ENCODE measurements at places on chromosomes 6 and 20.

DNA sequence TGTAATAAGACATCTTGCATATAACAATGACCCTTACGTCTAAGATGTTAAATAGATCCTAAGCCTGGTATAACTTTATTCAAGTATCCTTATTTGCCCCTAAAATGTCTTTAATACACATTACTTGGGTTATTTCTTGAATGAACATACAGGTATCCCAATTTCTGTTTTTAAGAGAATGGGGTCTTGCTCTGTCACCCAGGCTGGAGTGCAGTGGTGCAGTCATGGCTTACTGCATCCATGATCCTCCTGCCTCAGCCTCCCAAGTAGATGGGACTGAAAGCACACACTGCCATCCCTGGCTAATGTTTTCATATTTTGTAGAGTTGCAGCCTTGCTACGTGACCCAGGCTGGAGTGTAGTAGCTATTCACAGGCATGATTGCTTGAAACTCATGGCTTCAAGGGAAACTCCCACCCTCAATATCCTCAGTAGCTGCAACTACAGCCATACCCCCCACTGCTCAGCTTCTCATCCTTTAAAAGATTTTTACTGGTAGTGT lies 10.4 kb upstream of the ZNFX1 start:
- DNase-seq: no peak

DNA sequence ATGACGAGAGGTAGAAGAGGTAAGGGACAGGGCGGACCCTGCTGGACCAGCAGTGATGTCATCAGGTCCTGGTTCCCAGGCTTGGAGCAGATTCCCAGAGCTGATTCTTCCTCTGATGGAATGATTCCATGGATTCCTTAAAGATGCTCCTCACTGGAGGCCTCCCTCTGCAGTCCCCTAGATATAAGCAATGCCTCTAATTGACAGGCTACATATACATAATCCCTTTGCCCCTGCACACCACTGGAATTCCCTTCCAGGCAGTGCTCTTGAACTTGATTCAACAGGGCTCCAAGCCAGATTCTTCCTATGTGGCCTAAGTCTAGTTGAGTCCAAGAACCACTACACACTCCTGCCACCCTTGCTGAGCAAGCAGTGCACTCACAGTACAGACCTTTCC lies 52.3 kb upstream of the L3MBTL3 start:
- DNase-seq: no peak

DNA sequence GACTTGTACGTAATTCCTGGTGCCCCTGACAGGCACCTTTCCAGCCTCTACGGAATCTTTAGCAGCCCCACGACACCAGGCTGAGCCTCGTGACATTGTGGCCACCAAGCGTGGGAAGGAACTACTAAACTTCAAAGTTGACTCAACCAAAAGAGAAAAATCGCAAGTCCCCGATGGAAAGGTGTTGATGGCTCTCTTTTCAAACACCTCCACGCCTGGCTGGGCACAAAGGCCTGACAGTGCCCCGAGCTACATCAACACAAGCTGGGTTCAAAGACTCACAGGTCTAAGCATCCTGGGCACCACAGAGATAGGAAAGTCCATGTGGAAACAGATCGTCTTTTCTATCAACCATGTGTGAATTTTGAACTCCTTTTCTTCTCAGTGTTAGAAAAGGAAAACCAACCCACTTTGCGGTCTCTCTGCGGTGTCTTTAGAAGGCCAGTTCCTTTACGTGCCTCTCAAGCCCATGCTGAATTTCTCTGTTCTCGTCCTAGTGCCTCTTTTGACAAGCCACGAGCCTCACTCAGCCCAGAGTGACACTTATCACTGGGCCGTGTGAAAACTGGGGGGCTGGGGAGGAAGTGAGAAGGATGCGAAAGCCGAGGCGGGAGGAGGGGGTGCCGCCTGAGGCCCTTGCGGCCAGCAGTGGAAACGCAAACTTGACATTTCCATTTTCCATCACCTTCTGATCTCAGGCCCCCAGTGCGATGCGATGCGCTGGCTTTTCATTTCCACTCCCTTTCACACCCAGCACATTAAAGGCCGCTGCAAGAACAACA lies 59.4 kb downstream of the GFOD1 start:
- DNase-seq: no peak

GRCh38 chr20:51930775-51931174 lies 128.5 kb upstream of the SALL4 start:
- peak; percentile 64 for DNase-seq

GRCh38 chr6:30570740-30571074 lies 535 bp upstream of the ABCF1 start:
- DNase-seq: no peak

DNA sequence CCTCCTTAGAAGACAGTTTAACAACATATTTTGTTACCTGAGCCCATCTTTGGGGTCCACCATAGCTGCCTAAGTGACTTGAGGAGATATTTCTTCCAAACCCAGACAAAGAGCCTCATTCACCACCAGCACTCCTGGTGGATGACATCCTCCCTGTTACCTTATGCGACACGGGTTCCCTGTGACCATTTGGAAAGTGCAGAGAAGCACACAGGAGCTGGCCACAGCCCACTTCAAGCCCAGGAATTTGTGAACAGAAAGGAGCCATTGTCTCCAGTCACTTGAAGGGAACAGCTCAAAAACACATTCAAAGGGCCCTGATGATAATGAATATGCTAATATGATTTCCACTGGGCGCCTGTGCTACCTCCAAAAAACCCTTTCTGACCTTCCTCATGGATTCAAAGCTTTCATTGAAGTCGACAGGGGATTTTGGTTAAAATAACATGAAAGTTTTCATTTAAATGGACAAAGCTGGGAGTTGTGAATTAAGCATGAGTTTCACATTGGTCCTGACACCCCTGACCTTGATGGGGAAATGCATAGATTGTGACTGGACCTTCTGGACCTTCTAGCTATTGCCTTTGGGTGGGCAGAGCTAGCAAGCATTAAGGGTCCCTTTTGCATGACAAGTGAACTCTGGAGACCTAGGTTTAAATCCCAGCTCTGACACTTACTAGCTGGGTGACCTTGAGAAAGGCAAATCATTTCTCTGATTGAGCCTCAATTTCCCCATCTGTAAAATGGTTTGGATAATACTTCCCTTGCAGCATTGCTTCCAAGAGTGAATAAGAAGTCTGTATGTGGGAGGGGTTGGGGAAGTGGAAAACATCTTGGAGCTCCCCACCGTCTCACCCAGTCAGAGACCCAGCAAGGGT lies 83.3 kb upstream of the SIRPA start:
- DNase-seq: peak; percentile 95

- DNase-seq: no peak
Observed at GRCh38 chr6:43707767-43708166, 20.2 kb upstream of the MRPS18A start.

- no peak for DNase-seq
Observed at GRCh38 chr6:151524059-151524458, 30.2 kb downstream of the CCDC170 start.

DNA sequence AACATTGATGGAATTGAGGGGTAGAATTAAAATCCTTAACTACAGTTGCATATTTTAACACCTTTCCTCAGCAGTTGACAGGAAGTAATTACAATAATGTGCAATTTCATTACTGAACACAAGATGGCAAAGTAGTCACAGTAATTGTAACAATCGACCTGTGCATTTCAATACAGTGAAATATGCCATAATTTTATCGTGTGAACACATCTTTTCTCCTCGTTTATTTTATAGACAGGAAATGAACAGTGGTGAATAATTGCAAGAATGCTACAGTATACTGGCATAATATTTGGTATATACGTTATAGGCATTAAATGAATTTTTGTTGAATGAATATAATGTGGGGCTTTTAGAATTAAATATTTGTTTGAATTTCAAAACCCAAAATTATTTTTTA lies 25.0 kb downstream of the CYB5R4 start:
- no peak for DNase-seq

DNA sequence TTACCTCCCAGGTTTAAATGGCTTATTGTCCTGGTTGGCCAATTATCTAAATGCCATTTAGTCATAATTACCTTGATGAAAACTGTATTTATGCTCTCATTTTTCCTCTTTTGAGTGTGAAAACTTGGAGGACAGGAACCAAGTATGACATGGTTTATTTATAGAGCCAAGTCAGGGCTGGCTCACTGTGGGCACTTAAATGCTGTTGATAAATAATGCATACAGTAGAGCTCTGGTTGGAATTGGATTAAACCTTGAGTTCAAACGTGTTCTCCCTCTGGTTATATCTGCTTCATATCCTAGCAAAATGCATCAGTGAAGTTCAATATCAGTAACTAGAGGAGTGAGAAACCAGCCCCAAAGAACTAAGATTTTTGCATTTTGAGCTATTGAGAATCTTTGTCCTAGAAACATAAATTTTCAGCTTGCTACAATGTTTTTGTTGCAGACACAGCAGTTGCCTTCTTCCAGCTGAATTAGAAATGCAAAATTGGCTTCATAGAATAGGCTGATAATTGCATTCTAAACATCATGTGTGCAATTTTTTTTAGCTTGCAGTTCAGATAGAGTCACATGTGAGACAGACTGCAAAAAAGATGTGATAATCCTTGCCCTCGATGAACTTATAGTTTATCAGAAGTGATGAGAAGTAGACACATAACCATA lies 255.8 kb downstream of the BTBD3 start:
- DNase-seq: no peak

- no peak for DNase-seq
Observed at GRCh38 chr20:24465159-24465558, 4.3 kb upstream of the SYNDIG1 start.

DNA sequence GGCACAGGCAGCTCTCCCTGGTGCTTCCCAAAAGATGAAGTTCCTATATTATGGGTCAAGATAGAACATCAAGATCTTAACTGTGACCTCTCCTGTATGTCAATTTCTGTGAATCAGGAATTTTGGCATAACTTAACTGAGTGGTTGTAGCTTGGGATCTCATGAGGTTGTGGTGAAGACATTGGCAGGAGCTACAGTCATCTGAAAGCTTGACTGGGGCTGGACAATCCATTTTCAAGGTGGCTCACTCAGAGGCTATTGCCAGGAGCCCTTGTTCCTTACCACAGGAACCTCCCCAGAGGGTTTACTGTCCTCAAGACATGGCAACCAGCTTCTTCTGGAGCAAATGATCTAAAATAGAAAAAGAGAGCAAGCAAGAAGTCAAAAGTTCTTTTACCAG lies 252.2 kb downstream of the ADGB start:
- DNase-seq: no peak

DNA sequence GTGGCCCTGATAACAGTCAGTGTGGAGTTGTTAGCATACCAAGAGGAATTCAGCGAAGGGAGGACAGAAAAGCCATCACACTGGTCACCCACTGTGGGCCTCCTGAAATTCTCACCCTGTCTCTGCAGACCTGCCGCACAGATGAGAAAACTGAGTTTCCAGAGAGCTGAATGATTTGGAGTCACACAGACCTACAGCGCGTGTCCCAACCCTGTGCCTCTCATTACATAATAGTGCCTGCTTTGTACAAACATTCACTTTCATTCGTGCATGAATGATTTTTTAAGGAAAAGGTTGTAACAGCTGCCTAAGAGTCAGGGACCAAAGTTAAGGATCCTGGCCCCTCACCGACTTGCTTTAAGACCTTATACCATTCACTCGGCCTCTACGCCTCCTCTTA lies 62.7 kb downstream of the THBS2 start:
- no peak for DNase-seq

DNA sequence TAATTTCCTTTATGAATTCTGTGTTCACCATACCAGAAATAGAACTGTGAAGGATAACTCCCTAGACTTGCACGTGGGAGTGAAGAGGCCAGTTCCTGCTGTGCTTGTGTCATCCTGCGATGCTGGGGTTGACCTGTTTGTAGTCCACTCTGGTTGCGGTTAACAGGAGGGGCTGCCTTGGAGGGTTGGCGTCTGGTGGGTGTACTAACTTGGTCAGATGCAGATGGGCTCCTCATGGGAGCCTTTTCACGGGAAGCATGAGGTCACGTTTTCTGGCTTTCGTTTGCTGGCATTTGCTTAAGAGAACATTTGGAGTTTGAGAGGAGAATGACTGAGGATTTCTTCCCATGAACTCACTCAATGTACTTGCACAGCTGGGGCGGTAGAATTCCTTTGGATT lies 41.2 kb downstream of the IGF2R start:
- no peak for DNase-seq

DNA sequence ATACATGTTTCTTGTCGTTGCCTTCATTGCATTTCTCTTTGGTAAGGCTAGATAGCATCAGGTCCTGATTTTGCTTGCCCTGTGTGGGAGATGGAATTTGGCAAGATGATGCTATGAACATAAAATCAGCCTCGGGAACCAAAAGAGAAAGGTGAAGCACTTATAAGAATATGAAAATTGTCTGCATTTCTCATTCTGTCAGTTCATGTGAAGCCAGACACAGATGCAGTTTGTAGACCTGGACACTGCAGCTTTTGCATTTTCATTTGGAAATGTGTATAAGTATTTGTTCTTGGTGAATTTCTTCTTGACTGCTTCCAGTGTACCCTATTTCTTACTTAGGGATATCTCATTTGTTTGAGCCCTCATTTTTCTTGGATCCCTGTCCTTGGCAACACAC lies 1.3 kb downstream of the YWHAB start:
- DNase-seq: no peak

DNA sequence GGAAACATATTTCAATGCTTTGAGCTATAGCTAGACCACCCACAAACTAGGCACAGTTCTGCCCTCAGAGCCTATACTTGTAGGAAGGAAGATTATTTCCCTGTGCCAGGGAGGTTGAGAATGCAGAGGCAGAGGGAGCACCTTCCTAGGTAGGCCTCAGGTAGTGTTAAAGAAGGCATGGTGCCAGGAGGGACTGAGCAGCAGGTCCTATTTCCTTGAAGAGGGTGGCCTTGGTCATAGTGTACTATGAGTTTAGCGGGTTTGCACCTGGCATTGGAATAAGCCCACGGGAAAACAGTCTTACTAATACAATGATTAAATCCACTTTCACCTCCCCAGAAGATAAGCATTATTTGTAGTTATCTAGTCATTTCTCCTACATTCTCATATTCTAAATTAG lies 375.4 kb downstream of the CDKAL1 start:
- DNase-seq: no peak

GRCh38 chr20:10510216-10510615 lies 75.1 kb downstream of the SLX4IP start:
- DNase-seq: peak; percentile 56

DNA sequence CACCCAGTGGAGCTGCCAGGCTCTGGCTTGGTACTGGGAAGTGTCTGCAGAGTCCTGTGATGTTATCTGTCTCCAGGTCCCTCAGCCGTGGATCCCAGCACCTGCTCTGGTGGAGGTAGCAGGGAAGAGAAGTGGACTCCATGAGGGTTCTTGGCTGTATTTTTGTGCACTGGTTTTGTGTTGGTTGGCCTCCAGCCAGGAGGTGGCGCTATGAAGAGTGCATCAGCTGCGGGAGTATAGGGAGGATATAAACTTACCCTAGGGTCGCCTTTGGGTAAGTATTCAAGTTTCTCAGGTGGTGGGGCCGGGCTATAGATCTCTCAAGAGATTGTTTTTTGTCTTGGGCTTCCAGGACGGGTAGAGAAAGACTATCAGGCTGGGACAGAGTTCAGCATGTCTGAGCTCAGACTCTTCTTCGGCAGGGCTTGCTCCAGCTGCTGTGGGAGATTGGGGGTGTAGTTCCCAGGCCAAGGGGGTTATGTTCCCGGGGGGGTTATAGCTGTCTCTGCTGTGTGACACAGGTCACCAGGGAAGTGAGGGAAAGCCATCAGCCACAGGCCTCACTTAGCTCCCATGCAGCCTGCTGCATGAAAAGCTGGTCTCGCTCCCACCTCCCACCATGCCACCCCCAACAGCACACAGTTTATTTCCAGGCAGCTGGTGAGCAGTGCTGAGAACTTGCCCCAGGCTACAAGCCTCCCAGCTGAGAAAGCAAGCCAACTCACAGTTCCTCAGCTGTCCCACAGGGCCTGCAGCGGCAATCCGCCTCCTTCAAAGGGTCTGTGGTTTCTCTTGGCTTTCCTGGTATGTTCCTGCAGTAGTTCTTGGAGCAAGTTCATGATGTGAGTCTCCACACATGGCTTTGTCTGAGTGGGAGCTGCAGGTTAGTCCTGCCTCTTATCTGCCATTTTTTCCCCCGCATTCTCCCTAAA lies 115.7 kb downstream of the AIG1 start:
- DNase-seq: peak; percentile 99

All from islet precursor cell (in vitro differentiated cells).